WERI-Rb-1 (cell line): ENCODE measurements at places on chromosomes 2 and 18.

- DNase-seq: no peak
These were observed 27.0 kb downstream of the GREB1 start for GRCh38 chr2:11560806-11561205.

DNA sequence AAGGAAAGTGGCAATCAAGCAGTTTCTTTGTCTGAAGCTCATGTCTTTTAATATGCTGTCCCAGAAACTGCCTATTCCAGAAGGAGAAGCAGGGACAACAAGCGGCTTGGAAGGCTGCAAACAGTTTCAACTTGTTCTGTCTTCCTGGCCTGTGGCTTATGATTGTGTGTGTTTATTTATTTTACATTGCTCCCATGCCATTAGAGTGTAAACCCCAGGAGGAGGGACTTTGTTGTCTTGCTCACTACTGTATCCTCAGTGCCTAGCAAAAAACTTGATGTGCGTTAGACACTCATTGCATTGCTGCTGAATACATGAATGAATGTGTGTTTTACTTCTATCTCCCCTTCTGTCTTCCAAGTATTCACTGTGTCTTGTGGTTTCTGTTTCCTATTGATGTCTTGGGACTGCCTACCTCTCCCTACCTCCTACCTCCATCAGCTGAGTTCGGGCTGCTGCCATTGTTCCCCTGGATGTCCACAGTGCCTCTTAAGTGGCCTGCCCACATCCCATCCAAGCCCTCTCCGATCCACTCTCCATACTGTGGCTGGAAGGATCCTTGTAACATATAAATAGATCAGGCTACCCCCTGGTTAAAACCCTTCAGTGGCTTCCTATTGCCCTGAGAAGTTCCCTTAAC, 261.4 kb downstream of the DYSF start:
- peak; percentile 3 for DNase-seq

- DNase-seq: no peak
These were observed 118.6 kb downstream of the PTGR3 start for GRCh38 chr18:75090336-75090735.

- no peak for DNase-seq
These were observed 43.3 kb downstream of the NFATC1 start for GRCh38 chr18:79438898-79439627.

DNA sequence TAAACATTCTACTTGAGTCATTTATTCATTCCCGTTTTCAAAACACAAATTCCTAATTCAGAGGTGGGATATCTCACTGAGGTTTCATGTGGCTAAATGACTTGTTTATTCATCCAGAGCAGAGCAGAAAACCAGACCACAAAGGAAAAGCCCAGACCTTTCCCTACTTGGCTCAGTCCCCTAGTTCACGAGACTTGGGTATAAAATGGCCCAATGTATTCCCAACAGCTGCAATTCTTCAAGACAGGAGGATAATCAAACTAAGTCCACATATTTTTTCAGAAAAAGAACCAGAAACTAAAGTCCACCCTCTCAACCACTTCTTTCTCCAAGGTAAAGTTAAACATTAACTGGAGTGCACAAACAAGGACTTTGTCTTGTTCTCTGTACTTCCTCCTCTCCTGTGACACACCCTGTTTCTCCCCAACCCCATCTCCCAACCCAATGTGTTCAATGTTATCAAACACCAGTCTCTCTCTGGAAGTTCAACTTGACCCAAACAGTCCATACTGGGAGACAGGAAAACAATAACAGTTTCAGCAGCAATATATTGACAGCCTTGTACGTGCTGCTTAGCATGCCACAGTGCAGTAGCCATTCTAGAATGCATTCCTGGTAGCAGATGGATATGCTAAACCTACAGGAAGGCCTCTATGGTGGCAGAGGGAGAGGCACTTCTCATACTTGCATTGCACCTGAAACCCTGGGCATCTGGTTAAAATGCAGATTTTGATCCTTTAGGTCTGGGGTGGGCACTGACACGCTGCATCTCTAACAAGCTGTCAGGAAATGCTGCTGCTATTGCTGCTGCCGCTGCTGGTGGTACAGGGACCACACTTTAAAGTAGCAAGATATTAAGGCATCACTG, 110.7 kb downstream of the INO80D start:
- no peak for DNase-seq

DNA sequence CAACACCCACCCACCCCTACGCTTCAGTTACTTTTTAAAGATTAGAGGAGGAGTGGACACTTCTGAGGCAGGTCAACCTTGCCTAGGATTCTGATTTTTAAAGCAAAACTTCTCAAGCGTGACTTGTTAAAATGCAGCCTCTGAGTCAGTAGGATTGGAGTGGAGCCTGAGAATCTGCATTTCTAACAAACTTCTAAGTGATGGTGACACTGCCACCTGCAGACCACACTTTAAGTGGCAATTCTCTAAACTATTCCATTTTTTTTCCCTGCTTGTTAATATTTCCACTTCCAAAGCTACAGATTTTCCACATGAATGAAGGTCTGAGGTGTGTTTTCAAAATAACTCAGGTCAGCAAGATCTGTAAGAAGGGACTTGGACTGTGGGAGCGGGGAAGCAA, 171.1 kb upstream of the CCDC150 start:
- DNase-seq: no peak

- no peak for DNase-seq
These were observed 23.7 kb downstream of the MSGN1 start for GRCh38 chr2:17839959-17840358.

DNA sequence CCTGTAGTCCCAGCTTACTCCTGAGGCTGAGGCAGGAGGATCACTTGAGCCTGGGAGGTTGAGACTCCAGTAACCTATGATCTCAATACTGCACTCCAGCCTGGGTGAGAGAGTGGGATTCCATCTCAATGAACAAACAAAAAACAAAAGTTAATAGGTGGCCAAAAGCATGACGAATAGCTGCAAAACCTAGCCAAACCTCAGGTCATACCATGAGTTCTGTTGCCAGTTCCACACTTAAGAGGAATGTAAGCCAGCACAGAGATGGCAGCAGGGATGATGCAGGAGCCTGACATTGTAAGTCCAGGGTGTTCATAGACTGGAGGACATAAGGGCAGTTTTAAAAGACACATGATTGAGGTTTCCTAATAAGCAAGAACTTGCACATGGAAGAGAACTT, 55.3 kb upstream of the RMDN2 start:
- no peak for DNase-seq

- DNase-seq: no peak
These were observed 377.5 kb downstream of the CLIP4 start for GRCh38 chr2:29492701-29493100.

DNA sequence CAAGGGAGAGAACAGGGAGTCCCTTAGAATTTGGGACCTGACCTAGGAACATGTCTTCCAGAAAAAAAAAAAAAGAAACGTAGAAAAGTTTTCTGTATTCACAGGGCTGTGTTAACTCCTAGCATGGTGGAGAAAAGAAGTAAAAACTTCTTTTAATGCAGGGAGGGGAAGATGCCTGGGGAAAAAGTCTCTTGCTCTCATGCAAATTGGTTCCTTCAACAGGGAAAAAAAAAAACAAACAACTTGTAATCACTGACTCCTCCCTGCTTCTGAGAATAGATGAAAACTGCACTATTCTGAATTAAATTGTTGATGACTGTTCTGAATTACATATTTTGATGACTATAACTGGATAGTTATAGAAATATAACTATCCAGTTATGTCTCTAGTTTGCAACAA, 933.2 kb downstream of the TRIB2 start:
- no peak for DNase-seq

GRCh38 chr2:84991404-84992160, 20.6 kb downstream of the KCMF1 start:
- DNase-seq: no peak

GRCh38 chr2:234964631-234965461, 13.0 kb downstream of the SH3BP4 start:
- no peak for DNase-seq

GRCh38 chr2:155320236-155320635, 621.7 kb downstream of the KCNJ3 start:
- DNase-seq: no peak

- DNase-seq: no peak
These were observed 71.2 kb downstream of the SLC9A4 start for GRCh38 chr2:102544182-102544581.

- DNase-seq: no peak
These were observed 234.3 kb upstream of the HS6ST1 start for GRCh38 chr2:128552806-128553551.

GRCh38 chr2:14647714-14648113, 15.2 kb downstream of the LRATD1 start:
- no peak for DNase-seq

DNA sequence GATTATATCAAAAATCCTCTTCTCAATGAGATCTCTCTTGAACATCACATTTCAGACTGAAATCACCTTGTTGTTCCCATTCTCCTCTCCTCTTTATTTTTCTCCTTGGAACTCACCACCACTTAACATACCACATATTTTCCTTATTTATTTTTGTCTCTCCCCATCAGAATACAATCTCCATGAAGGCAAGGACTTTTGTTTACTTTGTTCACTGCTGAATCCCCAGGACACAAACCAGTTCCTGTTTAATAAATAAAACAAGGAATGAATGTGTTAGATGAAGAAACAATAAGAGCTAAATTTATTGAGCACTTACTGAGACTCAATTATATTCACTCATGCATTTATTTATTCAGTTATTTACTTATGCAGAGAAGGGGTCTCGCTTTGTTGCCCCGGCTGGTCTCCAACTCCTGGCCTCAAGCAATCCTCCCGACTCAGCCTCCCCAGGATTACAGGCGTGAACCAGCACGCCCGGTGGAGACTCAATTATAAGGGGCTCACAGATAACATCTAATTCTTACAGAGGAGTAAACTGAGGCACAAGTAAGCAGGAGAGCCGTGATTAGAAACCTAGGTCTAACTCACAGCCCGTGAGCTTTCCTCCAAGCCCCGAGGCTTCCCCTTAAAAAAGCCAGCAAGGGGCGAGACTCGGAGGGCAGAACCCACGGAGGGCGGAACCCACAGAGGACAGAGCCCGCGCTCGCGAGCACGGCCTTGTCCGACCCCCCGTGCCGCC, 616 bp upstream of the TAF1B start:
- no peak for DNase-seq

DNA sequence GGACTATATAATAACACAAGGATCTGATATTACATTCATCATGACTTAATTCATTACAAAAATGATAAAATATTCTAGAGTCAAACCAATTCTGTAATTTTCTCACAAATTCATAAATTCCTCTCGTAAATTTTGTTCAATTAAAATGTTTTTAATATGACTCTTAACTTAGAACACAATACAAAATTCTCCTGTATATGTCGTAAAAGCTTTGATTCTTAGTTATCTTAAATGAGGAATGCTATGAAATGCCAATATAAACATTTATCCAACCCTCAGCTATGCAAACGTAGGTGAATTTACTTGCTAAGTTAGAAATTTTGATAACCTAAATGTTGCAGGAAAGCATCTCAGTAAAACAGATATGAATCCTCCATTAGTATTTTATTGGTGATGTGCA, 28.9 kb downstream of the ARHGAP15 start:
- DNase-seq: no peak

DNA sequence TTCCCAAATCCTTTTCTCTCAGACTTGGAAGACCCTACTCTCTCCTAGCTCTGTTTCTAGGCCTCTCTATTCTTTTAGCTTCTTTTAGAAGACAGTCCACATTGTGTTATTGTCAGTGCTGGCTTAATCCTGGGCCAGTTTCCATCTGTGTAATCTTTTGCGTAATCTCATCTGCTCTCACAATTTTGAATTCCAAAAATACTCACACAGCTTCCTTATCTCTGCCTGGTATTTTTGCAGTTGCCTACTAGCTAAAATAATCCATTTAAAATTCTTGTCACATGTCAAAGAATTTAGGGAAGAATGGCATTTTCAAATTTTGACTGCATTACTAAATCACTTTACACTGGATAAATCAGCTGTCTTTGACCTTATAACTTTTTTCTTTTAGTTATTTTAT, 200.6 kb upstream of the MEX3C start:
- no peak for DNase-seq

GRCh38 chr2:148699830-148700229, 55.3 kb downstream of the EPC2 start:
- no peak for DNase-seq

DNA sequence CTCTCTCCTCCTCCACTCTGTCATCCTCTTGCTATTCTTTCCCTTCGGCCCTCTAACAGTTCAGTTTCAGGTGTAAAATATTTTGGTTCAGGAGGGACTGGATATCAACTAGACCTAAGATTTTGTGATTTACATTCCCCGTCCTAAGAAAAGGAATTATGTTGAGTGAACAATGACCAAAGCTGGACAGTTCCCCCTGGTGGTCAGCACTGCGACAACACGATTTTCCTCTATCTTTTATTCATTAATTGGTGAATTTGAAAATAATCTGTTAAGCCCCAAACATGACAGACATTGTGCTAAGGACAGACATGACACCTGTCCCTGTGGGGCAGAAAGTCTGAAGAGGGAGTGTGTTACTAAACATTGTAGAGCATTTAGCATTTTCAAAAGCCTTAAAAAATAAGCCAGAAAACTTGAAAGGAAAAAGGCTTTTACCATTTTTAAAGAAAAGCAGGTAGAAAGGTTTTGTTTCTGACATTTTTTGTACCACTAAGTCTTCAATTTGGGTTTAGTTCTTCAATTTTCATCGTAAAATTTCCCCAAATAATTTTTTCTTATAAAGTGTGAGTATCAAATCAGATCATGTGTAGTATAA, 28.4 kb upstream of the GTF2A1L start:
- DNase-seq: peak; percentile 71

DNA sequence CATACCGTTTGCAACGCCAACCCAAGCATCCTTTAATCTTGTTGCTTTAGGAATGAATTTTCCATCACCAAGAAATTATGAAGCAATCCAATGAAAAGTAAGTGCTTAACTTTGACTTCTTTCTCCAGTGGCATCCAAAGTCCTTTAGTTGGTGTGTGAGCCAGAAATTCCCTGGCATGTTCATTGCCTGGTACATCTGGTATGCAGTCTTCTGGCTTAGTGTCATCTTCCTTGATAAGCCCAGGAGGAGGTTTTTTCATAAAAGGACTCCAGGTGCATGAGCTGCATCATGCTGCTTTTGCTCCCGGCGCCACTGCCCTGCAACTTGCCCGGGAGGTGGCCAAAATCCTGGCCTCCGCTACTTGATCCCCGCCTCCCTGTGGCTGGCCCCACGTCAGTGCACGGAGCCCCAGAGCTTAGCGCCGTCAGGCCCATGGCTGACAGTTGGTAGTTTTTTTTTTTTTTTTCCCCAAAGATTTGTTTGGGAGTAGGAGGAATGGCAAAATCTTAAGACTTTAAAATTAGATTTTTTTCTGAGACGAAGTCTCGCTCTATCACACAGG, 58.7 kb downstream of the PUM2 start:
- DNase-seq: peak; percentile 13

- peak; percentile 15 for DNase-seq
These were observed 19.1 kb upstream of the ITGA6 start for GRCh38 chr2:172408143-172408766.
